H54 (cell line): ENCODE measurements at places on chromosomes 5 and 9.

DNA sequence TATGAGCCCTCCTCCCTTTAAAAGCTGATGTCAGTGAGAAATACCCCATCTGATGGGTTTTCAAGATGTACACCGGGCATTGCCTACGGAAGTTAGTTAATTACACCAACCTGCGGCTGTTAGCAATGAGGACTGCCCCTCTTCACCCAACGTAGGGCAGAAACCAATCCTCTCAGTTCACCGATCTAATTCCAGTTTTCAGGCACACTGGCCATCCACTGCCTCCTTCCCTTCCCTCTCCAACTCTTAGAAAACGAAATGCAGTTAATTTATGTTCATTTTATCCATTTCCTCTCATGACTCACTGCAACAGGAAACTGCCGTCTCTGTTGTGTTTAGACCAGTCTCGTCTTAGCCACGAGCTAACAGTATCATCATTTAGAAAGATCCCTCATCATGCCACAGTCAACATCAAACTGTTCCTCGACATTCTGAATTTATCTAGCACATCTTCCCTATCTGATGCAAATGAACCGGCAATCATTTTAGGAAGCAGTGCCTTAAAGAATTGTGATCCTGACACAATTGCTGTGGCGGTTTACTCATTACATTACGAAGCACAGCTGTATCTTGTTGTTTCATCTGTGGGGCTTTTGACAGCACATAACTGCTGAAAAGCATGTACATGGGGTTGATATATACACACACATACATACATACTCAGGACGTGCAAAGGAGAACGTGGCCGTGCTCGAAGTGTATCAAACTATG is 168.6 kb downstream of the EFNA5 start:
- DNase-seq, result peak; percentile 42

DNA sequence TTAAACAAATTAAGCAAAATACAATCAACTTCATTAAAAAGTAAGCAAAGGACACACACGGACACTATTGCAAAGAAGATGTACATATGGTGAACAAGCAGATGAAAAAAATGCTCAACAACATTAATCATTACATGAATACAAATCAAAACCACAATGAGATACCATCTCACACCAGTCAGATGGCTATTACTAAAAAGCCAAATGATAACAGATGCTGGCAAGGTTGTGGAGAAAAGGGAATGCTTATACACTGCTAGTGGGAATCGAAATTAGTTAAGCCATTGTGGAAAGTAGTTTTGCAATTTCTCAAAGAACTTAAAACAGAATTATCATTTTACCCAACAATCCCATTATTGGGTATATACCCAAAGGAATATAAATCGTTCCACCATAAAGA is 636.2 kb upstream of the ST8SIA4 start:
- no peak for DNase-seq

DNA sequence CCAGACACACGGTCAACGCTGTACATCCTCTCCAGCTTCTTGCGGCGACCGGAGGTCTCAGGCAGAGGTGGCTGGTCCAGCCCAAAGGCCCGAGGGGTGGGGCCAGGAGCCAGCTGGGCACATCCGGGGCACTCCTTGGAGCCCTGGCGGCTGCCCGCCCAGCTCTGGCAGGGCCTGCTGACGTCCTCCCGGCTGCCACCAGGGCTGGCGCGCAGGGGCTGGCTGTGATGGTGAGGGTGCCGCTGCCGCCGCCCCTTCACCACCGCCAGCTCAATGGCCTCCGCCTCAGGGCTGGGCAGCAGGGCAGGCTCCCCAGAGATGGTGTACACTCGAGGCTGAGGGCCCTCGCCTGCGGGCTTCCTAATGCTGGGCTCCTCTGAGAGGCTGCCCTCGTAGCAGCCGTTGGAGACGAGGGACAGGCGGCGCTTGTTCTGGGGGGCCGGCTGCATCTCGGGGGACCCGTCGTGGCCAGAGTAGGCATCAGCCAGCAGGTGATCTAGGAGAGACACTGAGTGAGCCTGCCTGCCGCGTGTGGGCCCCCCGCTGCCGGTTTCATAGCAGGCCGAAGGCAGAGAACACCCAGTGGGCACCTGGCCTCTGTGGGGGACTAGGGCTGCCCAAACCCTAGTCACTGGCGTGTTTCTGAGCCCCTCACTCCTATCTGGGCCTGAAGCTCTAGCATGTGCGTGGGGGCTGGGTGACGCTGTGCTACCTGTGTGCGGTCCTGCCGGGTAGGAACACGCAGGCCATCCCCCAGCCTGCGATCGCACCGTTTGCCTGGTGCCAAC is 1.5 kb downstream of the NSMF start:
- no peak for DNase-seq

DNA sequence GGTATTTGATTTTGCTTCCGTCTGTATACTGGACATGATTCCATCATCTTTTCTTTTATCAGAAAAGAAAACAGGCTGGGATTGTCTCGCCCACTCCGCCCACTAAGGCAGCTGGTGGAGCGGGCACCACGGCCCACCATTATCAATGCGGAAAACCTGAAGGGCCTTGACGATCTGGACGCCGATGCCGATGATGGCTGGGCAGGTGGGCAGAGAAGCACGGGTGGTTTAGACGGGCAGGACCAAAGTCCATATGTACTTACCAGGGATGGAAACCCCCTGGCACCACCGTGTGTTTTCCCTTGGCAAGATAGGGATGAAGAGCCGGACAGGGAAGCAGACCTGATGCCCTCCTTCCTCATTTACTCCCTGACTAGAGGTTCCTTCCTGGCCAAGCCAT is 53.7 kb downstream of the PRRC2B start:
- DNase-seq, result no peak

GRCh38 chr9:105206821-105207699 is 37.4 kb upstream of the SLC44A1 start:
- DNase-seq, result no peak

DNA sequence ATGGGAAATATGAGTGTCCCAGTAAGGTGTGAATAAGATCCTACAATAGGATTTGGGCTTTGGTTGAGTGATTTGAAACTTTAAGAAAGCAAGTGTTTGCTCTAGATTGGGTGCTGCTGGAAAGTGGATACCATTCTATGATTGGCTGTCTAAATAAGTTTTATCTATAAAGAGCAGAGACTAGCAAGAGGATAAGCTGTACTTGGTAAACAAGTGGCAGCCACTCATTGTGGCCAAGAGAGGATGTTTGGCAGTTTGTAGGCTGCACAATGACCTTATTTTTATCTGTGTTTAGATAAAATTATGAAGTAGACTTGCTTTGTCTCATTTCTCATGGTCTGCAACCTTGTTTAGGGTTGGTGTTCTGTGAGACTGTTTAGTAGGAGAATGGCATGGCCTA is 341.6 kb upstream of the PIK3R1 start:
- DNase-seq, result no peak

GRCh38 chr5:88290801-88291200 is 22.2 kb upstream of the TMEM161B start:
- DNase-seq, result no peak

DNA sequence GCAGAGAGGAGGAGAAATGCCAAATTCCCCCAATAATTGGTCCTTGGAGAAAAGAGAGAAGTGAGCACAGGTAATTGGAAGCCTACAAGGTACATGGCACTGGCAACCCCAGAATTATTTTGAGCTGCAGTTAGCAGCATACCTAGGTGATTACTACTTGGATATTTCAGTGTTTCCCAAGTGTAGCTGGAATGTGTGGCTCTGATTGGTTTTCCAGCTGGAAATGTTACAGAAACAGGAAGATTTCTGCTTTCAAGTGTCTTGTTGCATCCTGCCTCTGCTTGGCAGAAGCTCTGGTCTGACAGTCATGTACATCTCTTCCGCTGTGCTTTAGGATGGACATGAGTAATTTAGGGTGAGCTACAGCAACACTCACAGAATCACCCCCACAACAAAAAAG is 262.1 kb downstream of the ENC1 start:
- no peak for DNase-seq

DNA sequence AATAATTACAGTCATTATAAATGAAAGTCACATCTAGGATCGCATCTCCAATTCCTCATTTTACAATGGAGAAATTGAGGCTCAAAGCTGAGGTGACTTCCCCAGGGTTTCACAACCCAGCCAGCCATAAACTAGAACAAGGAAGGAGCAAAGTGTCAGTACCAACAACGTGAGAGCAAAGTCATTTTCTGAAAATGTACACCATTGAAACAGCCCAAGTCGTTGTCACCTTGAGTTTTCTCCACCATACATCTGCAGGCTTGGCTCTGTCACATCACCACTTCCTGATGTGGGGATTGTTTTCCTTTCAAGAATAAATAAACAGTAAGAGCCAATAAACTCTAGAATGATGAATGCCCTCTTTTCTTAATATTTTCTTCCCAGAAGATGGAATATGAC is 184.5 kb upstream of the PTGER4 start:
- no peak for DNase-seq

- peak; percentile 99 for DNase-seq
These were observed 6.8 kb downstream of the PIP5KL1 start for GRCh38 chr9:127923771-127924170.

- DNase-seq, result peak; percentile 35
These were observed 15.8 kb downstream of the ERGIC1 start for GRCh38 chr5:172849606-172850453.

- peak; percentile 34 for DNase-seq
These were observed 130.9 kb upstream of the SLC30A5 start for GRCh38 chr5:68962757-68963484.
